ENCODE measurements at places on chromosomes 3 and 15.

DNA sequence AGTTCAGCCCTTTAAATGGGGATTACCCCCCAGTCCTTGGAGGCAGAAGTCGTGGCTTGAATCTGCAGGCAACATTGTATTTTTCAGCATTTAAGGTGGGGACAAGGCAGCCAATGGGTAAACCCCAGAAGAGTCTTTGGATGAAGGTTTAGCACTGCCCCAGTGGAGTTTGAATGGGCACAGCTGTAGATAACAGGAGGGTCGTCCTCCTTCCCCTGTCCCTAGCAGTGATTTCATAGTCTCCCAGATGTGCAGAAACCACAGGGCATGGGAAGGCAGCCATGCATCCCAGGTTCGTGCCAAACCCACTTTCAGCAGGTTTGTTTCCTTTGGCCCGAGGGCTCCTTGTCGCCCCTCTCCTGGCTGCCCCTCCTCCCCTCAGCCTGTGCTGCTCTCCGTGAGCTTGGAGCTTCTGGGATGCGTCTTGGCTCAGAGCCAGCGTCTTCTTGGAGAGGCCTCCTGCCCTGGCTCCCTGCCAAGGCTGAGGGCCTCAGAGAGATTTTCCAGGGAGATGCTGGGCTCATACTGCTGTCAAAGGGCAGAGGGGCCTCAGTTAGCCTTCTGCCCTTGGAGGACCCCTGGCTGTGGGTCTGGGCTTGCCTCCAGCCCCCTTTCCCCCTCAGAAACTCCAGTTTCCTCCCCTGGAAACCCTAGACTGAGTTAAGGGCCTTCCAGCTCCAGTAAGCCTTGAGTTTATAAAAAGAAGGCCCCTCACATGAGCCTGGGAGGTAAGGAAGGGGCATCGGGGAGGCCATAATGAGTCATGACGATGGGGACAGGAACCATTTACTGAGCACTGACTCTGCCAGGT lies 48.9 kb upstream of the POLG start:
- DNase-seq, result peak; percentile 95

GRCh38 chr15:100973351-100974111 lies 54.4 kb downstream of the LRRK1 start:
- no peak for DNase-seq

DNA sequence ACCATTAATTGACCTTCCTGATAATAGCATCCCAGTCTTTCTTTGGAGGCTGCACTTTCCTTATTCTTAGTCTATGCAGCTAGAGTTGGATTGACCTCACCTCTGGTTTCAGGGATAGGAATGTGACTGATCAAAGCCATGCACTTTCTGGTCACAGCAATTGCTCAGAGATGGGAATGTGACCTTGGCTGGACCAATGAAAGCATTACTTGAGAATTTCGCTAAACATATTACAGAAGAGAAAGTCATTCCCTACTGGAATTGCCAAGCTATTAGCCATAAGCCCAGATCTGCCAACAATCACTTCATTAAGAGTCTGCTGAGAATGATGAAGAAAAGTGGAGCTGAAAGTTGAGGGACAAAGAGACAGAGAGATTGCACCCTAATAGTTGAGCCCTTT lies 32.7 kb downstream of the RTP1 start:
- no peak for DNase-seq

- no peak for DNase-seq
Measured at GRCh38 chr15:100901296-100901695, 17.9 kb upstream of the LRRK1 start.

DNA sequence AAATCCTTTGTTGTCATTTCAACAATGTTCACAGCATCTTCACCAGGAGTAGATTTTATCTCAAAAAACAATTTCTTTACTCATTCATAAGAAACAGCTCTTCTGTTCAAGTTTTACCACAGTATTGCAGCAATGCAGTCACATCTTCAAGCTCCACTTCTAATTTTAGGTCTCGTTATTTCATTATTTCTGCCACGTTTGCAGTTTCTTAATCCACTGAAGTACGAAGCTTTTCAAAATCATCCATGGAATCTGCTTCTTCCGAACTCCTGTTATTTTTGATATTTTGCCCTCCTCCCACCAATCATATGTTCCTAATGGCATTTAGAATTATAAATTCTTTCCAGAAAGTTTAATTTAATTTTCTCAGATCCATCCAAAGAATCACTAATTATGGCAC lies 12.6 kb upstream of the OR5K1 start:
- no peak for DNase-seq

DNA sequence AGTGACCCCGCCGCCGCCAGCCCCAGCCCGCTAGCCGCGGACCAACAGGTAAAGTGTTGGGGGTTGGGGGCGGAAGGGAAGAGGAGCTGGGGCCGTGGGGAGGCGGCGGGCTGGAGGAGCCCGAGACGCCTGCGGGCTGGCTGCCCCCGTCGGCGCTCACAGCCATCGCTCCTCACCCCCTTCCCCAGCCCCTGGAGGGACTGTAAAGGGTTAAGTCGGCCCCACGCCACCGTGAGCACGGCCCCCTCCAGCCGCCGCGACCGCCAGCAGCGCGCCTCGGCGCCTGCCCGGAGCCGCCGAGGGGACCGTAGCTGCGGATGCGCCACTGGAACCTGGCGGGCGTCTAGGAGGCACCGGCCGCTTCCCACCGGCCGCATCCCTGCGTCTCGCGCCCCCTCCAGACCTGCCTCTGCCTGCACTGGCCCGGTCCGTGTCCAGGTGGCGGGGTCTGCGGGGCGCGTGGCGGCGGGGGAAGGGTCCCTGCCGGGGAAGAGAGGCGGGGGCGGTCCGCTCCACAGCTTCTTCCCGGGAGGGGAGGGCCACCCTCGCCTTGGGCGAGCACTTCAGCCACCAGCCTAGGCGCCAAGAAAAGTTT lies 522 bp downstream of the MED12L start:
- no peak for DNase-seq

DNA sequence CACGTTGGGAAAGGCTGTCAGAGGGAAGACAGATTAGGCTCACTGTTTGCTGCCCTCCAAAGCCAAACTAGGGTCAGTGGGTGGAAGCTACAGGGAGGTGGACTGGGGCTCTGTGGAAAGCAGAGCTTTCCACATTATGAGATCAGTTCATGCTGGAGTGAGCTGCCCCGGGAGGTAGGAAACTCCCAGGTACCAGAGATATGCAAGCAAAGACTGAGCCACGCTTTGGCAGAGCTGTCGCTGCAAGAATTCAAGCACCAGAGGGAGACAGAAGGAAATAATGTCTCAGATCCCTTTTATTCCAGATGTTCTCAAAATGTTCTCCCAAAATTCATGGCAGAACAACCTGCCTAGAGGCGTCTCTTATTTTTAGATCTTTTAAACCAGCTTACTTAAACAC lies 286.6 kb downstream of the WDR72 start:
- DNase-seq, result no peak

DNA sequence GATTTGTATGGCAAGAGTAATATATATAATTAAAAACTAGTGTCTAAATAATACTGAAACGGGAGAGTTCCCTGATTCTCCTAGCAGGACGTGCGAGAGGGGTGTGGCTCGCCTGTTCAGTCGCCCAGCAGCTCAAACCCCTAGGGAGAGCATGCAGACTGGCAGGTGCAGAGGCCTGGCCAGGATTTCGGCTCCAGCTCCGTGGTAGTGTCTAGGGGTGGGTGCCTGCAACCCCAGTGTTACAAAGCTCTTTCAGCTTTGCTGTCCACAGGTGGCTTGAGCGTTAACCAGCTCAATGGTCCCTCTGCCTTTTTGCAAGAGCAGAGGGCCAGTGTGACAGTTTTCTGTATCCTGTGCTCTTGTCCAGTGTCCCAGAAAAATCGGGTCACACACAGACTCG lies 226.6 kb downstream of the ALCAM start:
- DNase-seq, result no peak

GRCh38 chr3:17823816-17824215 lies 81.4 kb upstream of the TBC1D5 start:
- no peak for DNase-seq

- DNase-seq, result peak; percentile 45
Measured at GRCh38 chr3:12967606-12968351, 105.5 kb downstream of the IQSEC1 start.
